ENCODE measurements at places on chromosomes 4 and X.
A peak's percentile ranks its signal among the peaks of the same experiment; 100 is the strongest.

DNA sequence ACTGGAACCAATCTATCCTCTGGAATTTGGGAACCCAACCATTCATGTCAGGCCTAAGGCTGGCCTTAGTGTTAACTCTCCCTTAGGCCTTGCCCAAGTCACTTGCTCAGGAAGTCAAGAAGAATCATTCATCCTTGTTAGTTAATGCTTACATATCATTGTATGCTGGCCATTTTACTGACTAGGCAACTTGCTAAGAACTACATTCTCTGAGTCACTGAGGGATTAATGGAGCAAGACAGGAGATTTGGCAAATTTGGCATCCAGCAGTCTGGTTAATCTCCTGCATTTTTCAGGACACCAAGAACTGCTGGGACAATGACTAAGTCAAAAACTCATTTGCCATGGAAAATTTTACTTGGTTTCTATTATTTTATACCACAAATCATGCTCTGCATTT is 115.8 kb upstream of the DDIT4L start:
- no peak for DNase-seq

DNA sequence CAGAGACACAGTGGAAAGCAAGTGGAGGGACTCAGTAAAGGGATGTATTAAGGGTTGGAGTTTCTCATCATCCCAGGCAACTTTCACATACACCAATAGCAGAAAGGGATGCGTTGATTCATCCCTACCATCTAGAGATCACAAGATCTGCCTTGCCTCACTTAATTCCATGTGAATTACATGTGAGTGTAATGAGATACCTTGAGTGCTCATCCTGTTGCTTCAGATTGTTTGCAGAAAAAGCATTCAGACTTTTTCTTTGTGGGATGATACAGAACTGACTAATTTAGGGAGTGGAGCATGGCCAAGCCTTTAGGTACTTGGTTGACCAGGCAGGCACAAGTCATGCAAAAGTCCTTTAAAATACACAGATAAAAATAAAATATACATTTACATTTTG is 124.8 kb upstream of the SLIT2 start:
- no peak for DNase-seq

DNA sequence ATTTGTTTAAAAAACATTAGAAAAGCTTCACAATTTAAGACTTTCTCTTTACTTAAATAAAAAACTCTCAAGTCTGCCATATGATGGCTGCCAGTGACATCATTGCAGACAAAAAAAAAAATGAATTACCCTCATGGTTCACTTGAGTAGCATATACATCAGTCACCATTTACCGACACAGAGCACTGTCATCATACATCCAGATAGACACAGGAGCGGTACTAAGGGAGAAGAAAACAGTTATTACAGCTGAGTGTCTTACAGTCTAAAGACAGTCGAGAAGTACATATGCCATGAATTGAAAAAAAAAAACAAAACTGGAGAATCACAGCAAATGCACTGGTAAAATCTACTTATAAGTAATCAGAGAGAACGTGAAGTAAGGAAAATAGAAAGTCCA is 405.7 kb upstream of the GALNT7 start:
- no peak for DNase-seq

DNA sequence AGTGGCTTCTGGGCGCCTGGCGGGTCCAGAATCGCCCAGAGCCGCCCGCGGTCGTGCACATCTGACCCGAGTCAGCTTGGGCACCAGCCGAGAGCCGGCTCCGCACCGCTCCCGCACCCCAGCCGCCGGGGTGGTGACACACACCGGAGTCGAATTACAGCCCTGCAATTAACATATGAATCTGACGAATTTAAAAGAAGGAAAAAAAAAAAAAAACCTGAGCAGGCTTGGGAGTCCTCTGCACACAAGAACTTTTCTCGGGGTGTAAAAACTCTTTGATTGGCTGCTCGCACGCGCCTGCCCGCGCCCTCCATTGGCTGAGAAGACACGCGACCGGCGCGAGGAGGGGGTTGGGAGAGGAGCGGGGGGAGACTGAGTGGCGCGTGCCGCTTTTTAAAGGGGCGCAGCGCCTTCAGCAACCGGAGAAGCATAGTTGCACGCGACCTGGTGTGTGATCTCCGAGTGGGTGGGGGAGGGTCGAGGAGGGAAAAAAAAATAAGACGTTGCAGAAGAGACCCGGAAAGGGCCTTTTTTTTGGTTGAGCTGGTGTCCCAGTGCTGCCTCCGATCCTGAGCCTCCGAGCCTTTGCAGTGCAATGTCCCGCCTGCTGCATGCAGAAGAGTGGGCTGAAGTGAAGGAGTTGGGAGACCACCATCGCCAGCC is at the start of gene ATOH1:
ATOH1 (plus strand) TSS at position 422 of the 663 bp plus-strand sequence; CDS start at position 596, 174 bp downstream.
- peak; percentile 10 for DNase-seq

DNA sequence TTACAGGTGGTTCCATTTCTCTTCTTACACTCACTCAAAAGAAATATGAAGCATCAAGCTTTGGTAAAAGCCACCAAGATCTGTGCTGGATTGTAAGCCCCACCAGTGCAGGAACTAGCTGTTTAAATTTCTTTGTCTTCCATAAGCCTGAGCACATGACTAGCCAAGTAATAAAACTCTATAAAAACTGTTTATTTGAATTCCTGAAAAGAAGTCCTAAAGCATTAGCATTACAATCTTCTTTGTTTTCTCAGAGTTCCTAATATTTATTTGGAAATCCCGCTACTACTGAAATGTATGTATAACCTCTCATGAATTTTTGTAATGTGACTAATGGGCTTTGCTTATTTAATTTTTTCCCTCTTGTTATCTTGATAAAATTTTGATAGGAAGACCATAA is 65.9 kb downstream of the IQCM start:
- no peak for DNase-seq

DNA sequence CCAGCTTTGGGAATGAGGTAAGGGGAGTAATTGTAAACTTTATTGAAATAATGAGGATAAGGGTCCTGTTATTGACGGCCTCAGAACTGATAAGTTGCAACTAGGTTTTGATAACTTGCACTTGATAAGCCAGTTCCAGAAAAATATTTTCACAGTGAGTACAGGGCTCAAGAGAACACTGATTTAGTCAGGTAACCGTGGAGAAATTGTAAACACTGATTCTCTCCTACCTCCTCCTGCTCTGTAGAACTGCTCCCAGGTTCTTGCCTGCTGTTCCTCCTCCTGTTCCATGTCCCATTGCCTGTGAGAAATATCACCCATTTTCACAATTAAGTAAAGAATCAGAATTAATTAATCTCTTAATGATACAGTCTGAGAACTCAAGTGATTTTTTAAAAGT is 55.0 kb upstream of the CXXC4 start:
- no peak for DNase-seq

DNA sequence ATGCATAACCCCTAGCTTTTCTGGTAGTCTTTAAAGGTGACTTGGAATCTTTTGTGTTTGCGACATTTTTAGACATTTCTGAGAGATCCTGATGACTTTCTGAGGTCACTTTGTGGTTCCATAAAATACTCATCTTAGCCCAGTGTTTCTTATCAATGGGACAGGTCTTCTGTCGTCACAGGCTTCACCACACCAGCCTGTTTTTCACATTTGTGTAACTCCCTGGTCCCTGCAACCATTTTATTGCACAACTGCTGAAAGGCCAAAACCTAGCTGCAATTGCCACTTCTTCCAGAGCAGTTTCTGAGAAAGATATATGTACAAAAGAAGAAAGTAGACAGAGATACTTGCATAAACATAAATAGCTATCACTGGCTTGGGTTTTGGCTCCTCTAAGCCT is 120.9 kb downstream of the IL15 start:
- DNase-seq: no peak

- peak; percentile 29 for DNase-seq
Observed at GRCh38 chr4:173171098-173171497, 2.5 kb downstream of the GALNT7 start.

DNA sequence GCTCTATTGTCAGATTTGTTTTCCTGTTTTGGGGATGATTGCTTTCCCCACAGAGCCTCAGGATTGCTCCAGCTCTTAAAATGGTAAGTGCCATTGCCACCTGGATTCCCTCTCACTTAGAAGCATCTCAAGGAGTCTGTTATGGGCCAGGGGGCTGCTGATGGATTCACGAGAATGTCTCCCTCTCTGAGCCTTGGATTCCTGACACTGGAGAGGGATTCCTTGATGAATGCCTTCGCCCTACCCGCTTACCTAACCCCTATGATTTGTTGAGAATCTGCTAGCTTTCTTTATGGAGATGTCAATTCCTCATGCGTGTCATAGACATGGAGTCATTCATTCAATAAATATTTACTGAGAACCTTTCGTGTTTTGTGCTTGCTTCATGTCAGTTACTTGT is 36.9 kb upstream of the TENM3 start:
- DNase-seq: no peak

DNA sequence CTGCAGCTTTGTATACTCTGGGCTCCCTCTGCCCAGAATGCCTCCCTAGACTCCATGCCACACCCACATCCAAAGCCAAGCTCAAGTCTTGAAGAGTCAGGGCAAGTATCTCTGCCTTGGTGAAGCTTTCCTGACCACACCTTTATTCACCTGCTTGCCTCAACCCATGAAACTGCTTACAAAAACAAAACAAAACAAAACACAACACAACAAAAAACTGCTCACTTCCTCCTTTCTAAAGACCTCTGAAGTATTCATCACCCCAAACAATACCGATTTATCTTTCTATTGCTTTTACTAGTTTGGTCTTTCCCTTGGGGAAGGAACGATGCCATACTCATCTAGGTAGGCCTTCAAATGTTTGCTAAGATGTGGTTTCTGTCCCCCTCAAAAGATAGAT is 45.0 kb downstream of the TMEM165 start:
- no peak for DNase-seq

DNA sequence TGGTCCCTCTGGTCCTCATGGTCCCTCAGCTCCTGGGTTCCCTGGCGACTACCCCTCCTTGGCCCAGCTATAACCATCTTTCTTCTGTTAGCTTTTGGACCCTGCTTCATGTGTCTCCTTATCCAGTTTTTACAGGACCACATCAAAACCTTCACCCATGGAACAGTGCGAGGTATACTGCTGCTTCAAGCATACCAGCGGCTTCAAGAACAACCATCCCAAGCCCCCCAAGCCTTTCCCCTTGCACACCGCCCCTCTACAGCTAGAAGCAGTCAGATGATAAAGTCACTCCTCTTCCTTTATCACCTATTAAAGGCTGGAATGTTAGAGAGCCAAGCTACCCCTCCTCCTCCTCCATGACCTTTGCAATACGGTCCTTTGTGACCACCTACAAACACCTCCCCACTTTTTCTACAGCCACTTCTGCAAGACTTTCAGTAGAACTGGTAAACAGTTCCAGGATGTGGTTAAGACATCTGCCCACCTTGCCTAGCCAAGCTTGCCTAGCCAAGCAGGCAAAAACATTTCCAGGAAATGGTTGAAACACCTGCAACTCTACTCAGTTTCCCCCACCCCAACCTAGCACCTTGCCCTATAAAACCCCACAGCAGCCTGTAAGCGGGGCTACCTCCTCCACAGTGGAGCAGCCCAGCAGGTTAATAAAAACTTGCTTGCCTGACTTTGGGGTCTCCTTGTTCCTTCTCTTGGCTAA is 125.7 kb downstream of the ZC4H2 start:
- DNase-seq: no peak

DNA sequence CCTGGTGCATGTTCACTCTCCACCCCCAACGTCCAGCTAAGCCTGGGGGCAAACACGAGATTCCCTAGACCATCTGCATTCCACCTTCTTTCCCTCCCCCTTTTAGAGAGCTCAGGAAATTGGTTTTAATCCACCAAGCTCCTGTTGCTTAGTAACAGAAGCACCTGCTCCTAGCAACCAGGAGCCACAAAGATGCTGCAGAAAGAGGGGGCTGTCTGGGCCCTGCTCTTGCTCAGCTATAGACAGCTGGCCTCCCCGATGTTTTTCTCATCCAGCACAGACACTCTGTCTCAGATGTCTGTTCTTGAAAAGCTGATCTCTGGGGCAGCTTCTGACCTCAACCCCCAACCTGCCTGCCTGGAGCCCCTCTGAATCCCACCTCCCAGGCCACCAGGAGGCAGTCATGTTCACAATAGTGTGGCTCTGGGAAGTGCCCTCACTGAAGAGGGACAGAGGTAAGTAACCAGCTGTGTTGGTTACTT is 71.5 kb downstream of the SLC16A2 start:
- no peak for DNase-seq

DNA sequence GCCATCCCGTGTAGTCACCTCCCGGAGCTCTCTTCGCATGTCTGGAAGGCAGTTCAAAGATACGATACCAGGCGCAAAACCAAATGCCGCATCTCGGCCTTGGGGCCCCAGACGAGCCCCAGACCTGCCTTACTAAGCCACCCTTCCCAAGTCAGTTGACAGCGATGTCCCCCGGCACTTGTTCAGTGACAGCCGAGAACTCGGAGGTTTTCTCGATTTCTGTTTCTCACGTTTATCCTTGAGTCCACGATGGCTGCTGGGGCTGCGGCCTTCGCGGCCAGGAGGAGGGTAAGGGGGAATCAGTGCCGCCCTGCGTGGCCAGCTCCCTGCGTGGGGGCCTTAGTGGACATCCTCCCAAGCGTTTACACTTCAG is 7.3 kb downstream of the MAEA start:
- no peak for DNase-seq

GRCh38 chr4:167544391-167544790 is 310.1 kb upstream of the SPOCK3 start:
- no peak for DNase-seq

GRCh38 chr4:38055566-38055965 is 95.4 kb downstream of the PTTG2 start:
- no peak for DNase-seq

- no peak for DNase-seq
Observed at GRCh38 chr4:73770917-73771316, 30.5 kb downstream of the CXCL8 start.

DNA sequence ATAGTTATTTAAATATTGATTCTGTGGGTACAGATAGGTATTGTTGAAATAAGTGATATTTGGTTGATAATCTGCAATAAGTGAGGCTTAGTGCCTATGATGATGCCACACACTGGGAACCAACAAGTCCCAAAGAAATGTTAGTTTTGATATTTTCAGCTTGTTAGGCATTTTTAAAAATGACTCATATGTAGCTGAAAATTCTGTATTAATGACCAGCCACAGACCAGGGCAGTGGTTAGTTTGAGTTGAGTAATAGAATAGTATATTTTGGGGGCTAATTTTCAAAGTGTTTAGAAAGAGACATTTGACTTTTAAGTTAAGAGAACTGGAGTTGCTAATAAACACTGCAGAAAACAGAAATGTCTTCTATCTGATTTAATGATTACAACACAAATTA is 9.4 kb downstream of the INTU start:
- no peak for DNase-seq

GRCh38 chrX:119523664-119524184 is 41.5 kb downstream of the STEEP1 start:
- DNase-seq: no peak

- no peak for DNase-seq
Observed at GRCh38 chr4:12409507-12410190, 981.0 kb upstream of the HS3ST1 start.

Measured in erythroblast (primary cell).